ENCODE measurements at places on chromosomes 7 and 10.

DNA sequence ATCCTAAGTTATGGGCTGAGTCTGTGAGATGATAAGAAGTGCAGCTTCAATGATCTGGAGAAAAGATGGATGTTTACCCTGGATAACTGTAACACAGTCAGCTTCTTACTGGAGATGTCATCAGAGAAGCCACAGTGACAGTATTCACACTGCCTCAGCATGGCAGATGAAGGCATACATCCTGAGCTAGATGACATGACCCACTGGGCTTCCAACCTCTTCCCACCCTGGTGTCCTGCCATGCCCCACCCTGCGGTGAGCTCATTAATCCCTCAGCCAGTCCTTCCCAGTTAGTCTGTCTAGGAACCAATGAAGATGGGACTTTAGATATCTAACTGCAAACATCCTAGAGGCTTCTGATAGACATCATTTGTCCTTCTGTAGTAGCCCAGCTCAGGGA is 213.8 kb downstream of the TAX1BP1 start:
- no peak for DNase-seq

GRCh38 chr7:37414352-37414983 is 34.2 kb downstream of the ELMO1 start:
- DNase-seq, result no peak

GRCh38 chr7:51124321-51124720 is 192.3 kb downstream of the COBL start:
- DNase-seq, result no peak

DNA sequence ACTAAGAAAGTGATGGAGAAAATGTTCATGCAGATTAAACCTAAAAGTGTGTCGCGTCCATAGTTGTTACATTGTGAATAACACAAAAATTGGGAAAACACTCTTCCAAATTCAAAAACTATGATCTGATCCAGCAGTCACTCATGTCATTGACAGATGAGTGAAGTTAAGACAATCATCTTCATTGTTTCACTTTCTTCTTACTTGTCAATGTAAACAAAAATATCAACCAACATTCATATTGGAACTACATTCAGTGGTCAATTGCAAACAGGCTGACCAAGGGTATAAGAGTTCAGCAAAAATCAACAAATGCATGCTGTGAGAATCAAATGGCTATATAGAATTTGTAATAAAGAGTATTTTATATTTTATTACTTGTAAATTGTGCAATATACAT is 1.8 kb downstream of the FRMPD2 start:
- no peak for DNase-seq

GRCh38 chr7:117188949-117189592 is 133.8 kb downstream of the WNT2 start:
- no peak for DNase-seq

GRCh38 chr7:15085366-15085765 is 182.8 kb upstream of the DGKB start:
- DNase-seq, result no peak

- DNase-seq, result no peak
Observed at GRCh38 chr7:141928845-141929195, 12.6 kb downstream of the OR9A4 start.

- DNase-seq, result no peak
Observed at GRCh38 chr7:87874066-87874465, 2.1 kb downstream of the SLC25A40 start.

DNA sequence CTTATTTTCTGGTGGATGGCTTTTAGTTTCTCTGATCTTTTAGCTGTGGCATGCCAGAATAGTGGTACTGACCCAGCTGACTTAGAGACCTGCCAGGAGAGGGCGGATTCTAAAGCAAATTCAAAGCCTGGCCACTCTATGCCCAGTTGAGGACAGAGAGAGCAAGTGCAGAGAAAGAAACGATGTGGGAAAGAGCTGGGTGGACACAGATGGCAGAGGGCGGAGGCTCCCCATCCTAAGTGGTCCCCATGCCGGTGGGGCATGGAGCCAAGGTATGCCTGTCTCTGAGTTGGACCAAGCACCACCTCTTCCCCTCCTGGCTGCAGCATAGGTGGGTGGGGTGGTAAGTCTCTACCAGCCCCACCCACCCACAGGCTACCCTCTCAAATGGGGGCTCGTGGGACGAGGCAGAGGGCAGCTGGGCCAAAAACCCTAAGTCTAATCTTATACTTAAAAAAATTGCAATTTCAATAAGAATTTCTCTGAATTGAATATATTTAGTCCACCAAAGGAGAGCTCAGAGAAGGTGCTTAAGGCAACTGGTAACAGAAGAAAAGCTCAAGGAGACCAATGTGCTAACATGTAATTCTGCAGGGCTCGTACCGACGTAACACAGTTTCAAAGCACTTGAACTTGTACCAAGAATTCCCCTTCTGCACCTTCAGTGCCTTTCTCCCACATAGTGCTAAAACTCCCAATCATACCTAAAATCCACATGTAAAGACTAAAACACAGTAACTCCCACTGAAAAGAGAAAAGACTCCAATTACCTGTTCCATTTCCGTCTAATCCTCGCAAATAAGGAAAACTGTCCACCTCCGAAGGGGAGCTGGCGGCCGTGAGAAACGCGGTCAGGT is 85.7 kb upstream of the NMT2 start:
- no peak for DNase-seq

DNA sequence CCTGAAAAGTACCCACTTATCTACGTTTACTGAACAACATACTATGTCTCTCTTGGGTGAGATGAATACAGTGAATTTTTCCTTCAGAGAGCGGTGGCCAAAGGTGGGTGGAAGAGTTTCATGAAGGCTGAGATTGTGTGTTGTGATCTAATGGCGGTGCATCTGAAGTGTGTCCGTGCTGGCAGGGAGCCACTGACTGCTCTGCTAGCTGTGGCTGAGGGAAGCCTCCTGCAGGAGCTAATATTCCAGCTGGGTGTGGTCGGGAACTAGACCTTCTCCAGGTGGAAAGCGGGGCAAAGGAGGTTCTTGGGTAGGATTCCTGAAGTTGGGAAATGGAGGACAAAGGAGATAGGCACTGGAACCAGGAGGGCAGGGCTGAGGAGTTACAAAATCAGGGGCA is 69.2 kb upstream of the GRB10 start:
- DNase-seq, result no peak

GRCh38 chr7:114988755-114989375 is 67.0 kb downstream of the MDFIC start:
- no peak for DNase-seq

DNA sequence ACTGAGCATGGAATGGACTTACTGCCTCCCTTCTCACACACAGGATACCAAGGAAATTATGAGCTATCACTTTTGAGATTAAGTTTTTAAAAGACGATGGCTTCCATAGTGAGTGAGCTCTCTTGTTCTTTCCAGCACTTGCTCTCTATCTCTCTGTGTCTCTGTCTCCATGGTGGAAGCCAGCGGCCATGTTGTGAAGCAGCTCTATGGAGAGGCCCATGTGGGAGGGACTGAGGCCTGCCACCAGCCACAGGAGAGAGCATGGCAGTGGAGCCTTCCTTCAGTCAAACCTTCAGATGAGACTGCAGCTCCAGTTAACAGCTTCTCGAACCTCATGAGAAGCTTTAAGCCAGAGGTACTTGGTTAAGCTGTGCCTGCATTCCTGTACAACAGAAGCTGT is 20.5 kb upstream of the PDIA4 start:
- no peak for DNase-seq

- no peak for DNase-seq
Observed at GRCh38 chr7:100584683-100585510, 1.0 kb downstream of the LRCH4 start.

DNA sequence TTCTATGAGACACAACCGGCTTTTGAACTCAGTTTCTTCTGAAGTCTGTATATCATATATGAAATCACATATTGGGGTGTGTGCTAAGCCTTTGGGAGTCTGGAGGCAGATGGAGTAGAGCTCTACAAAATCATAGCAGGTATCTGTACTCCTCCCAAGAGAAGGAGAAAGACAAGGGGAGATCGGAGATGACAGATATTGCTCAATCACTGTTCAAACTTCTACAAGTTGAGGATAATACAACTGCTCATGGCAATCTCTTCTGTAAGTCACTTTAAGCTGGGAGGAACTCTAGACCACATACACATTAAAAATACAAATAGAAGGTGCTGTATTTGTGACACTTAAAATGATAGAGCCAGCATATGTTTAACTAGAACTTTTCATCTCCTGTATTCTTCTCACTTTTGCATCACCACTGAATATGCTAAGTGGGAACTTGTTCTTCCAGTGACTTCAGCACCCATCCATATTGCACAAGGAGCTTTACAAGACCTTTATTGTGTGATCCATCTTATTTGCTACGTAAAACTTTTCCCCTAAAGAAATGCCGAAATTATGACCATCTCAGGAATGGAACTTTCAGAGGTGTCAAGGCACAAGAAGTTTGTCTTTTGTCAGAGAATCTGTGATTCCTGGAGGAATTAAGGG is 381.4 kb downstream of the PHTF2 start:
- no peak for DNase-seq

- DNase-seq, result peak; percentile 57
Observed at GRCh38 chr10:42753126-42753506, 29.5 kb upstream of the BMS1 start.

- DNase-seq, result peak; percentile 40
Observed at GRCh38 chr10:15419279-15419874, 48.3 kb upstream of the FAM171A1 start.

DNA sequence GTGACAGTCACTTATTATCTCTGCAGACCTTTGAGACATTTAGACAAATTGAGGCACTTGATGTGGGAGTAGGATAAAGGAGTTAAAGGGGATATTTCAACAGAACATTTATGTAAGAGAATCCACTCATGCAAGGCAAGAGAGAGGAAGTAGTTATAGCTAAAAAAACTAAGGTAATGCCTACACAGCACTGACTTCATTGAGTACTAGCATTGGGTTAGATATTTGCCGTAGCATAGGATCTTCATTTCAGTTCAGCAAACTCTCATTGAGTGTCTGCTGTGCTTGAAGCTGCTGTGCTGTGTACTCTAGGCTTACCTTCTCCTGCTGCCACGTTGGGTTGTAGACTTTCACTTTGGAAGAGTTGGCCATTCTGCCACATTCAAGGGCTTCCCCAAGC is 10.5 kb upstream of the ENTPD1 start:
- DNase-seq, result no peak

GRCh38 chr10:70885481-70885880 is 2.9 kb downstream of the PCBD1 start:
- DNase-seq, result no peak

DNA sequence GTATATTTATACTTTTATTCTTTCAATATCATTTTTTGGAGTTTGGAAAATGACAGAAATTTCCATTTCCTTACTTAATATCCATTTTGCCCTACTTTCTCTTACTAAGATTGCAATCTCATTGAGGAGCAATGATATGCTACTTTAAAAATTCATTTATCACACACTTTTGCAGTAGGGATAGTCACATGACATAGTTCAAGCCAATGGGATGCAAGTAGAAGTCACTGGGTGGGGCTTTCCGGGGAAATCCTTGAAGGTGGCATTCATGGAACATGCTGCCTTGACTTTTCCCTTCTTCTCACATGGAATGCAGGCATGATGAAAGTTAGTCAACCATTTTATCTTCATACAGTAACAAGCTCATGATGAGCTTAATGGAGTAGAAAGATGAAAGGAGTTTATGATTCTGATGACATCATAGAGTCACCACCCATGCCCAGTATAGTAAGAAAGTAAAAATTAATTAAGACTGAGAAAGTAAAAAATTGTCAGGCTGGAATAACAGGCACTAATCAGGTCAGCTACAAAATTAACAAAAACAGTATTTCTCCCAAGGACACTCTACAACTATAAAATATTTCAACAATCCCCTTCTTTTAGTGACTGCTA is 33.4 kb downstream of the IQUB start:
- DNase-seq, result no peak

GRCh38 chr7:130144312-130145171 is 60.7 kb downstream of the TMEM209 start:
- DNase-seq, result no peak

- no peak for DNase-seq
Observed at GRCh38 chr7:18520450-18521235, 25.1 kb downstream of the HDAC9 start.

DNA sequence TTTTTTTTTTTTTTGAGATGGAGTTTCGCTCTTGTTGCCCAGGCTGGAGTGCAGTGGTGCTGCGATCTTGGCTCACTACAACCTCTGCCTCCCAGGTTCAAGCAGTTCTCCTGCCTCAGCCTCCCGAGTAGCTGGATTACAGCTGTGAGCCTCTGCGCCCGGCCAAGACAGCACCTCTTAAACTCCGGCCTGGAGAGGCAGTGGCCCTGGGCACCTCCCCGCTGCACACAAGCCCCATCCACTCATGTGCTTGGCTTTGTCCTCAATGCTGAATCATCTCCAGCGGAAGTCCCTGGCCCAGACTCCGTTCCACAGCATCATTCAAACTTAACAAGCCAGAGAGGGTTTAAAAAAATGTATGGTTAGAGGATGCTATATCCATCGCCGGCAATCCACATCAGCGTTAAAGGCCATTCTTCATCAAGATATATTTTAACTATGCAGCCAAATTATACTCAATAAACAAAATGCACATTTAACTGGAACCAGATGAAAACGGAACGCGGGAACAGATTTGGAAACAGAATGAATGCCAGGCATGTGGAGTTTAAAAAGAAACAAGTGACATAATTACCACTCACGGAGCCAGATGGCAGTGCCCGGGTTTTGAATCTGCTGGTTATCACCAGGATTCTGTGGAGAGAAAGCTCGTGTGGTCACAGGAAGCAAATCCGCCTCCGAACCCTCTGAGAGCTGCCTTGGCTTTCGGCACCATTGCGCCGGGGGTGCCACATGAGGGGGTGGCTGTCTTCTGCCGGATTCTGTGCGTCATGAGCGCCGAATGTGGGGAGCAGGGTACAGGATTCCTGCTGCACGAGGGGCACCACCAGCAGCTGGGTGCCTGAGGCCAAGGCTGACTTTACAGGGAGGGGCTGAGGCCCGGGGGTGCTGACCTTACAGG is 45.6 kb upstream of the CFAP46 start:
- DNase-seq, result no peak

GRCh38 chr7:157358041-157358752 is 21.4 kb downstream of the DNAJB6 start:
- DNase-seq, result no peak

DNA sequence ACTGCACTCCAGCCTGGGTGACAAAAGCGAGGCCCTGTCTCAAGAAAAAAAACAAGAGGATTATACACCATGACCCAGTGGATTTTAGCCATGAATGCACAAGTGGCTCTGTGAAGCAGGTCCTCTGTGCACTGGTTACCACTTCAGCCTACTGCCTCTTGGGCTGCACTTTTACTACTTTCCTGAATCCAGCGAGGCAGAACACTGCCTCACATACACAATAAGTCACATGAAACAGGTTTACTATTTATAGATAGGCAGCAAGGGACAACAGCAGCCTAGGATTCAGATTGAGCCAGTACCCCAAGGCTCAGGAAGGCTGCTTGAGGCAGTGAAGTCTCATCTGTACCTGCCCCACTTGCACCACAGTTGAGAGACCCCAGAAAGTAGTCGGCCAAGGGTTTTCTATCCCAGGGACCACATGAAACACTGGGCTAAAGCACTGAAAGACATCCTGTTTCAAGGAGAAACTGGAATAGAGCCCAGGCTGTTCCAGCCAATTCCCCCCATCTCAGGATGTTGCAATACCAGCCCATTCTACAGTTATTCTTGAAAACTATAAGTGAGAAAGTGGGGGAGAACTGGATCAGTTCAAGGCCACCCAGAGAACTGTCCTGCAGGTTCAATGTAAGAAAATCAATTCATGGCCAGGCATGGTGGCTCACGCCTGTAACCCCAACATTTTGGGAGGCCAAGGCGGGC is 10.3 kb upstream of the OGDH start:
- DNase-seq, result no peak
